ENCODE measurements at places on chromosomes 13 and 19.

- DNase-seq: no peak
Observed at GRCh38 chr13:30647420-30647819, 29.7 kb downstream of the USPL1 start.

DNA sequence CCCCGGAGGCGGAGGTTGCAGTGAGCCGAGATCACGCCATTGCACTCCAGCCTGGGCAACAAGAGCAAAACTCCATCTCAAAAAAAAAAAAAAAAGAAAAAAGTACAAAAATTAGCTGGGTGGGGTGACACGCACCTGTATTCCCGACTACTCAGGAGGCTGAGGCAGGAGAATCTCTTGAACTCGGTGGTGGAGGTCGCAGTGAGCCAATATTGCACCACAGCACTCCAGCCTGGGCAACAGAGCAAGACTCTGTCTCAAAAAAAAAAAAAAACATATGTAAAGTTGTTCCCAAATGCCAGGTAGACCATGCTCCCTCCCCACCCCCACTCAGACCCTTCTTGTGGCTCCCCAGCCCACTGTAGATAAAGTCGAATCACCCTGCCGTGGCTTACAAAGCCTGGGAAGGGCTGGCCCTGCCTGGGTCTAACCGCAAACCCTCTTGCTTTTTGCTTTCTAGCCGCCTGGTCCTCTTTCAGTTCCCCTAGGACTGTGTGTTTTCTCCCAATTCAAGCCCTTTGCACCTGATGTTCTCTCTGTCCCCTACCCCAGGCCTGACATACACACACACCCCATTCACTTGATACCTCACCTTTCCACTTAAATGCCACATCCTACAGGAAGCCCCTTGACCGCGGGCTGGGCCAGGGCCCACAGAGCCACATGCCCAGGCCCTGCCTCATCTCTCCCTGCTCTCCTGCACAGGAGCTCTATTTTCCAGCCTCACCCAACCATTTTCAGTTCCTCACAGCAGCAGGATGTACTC is 34.4 kb downstream of the MAP4K1 start:
- DNase-seq: peak; percentile 65

DNA sequence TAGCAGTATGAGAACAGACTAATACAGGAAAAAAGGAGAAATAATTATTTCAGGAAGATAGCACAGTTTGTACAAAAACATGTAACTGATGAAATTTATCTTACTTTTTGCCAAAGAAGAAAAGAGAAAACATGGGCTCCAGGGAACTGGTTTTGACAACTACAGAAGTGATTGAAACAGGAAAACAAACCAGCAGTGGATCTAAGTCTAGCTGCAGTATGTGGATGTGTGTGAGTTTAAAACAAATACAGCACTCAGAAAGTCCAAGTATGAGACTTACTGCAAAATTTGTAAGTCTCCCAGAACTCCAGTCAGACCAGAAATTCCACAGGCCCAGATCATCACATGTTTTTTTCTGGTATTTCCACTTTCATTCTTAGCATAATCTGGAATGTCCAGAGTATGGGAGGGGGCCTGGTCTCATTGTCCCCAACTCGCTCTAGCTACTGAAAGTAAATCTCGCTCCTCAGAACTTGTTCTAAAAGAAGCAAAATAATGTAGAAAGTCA is 259.5 kb downstream of the NHLRC3 start:
- DNase-seq: no peak

- no peak for DNase-seq
Observed at GRCh38 chr19:7535998-7536695, 630 bp downstream of the PNPLA6 start.

DNA sequence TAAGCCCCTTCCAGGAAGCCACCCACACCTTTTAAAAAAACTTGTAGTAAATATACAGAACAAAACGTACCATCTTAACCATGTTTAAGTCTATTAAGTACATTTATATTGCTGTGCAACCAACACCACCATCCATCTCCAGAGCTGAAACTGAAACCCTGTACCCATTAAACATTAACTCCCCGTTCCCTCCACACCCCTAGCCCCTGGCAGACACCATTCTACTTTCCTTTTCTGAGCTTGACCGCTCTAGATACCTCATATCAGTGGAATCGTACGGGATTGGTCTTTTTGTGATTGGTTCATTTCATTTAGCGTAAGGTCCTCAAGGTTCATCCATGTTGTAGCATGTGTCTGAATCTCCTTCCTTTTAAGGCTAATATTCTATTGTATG is 13.0 kb upstream of the SPATA13 start:
- DNase-seq: no peak

GRCh38 chr19:46984077-46985010 is 35.3 kb upstream of the NPAS1 start:
- DNase-seq: no peak

DNA sequence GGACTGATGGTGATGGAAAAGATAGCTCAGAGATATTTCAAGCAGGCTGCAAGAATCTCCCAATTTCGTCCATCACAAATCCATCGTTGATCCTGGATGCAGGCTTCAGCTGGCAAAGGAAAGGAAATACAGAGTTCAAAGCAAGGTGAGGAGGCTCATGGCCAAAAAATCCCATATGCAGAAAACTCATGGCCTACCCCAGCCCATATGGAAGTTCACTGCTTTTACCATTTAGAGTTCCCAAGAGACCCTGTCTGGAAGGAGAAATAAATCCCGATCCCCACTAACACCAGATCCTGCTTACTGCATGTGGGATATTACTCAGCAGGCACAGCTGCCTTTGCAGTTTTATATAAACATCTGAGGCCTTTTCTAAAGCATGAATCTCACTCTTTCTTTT is 412.9 kb upstream of the SPRY2 start:
- DNase-seq: no peak

DNA sequence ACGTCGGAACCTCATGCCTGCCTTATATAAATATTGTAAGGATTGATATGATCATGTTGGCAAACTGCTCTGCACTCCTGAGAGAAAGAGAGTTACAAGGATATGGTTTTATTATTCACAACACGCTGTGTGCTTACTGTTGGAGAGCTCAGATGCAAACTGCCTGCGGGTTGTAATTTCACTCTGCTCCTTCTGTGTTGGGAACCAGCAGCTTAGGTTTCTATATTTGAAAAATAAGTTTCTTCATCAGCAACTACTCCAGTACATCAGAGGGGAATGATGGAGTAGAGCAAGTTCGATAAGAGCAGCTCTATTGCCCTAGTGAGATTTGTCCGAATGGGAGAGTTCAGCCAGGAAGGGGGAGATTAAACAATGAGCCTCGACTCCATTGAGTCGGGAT is 106.9 kb upstream of the UBL3 start:
- DNase-seq: no peak

DNA sequence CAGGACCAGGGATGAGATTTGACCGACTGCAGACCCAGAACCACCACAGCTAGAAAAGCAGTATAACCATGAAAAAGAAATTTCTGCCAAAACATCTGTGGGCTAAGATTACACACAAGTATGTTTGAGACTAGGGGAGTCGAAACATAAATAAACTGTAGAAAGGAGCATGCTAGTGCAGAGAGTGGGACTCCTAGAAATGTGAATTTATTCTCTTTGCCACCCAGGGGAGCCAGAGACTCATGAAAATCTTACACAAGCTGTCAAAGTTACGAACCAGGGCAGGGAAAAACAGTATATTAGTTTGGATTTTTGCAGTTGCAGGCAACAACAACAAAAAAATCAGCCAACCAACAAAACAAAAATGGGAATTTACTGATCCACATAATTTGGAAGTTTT is 12.3 kb upstream of the HSPH1 start:
- no peak for DNase-seq

GRCh38 chr19:48230555-48231129 is 25.1 kb downstream of the CARD8 start:
- DNase-seq: no peak

- no peak for DNase-seq
Observed at GRCh38 chr19:4298810-4299550, 3.2 kb downstream of the TMIGD2 start.

GRCh38 chr13:74134777-74135325 is 647 bp upstream of the KLF12 start:
- DNase-seq: peak; percentile 31

- no peak for DNase-seq
Observed at GRCh38 chr13:71602344-71602743, 264.7 kb downstream of the DACH1 start.

DNA sequence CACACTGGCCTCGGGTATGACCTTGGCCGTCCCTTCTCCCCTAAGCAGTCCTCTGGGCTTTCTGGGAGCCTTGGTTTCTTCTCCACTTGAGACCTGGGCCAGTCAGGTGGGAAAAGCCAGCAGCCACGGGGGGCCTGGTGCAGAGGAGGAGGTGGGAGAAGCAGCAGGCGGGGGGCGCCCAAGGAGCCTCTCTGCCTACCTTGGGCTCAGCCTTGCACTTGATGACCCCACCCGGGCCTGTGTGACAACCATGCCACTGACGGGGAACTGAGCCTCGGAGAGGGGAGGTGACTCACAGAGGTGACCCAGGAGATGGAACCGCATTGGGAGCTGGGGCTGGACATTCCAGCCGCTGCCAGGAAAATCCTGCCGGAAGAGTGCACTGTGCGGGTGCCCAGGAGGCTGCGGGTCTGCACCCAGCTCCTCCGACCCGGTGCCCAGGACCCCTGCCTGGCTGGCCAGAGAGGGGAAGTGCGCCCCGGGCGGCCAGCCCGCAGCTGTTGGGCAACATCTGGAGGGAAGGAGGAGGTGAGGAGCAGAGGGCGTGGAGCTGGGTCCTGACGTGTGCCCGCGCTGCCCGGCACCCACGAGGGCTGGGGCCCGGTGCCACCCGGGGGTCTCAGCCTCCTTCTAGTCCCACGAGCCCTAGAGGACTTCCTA is 23.4 kb upstream of the SLC7A10 start:
- no peak for DNase-seq

- no peak for DNase-seq
Observed at GRCh38 chr19:35868172-35868822, at the start of gene APLP1. TSS of gene APLP1 (plus strand) at chr19:35868574. CDS start at chr19:35868637, 63 bp downstream.

GRCh38 chr13:36059321-36059720 is 71.9 kb downstream of the DCLK1 start:
- DNase-seq: no peak

All from GM12892 (cell line).